ENCODE measurements at places on chromosomes 4 and X. TPM values are rescaled to one million over a fixed set of nuclear protein-coding genes. Genes with fewer than 3 reads are reported as not detected.

GRCh38 chr4:110854021-110854678 lies 231.3 kb upstream of the PITX2 start:
- DNase-seq = peak; percentile 44

WNK3 gene
- total RNA-seq = 6.7 TPM

DNA sequence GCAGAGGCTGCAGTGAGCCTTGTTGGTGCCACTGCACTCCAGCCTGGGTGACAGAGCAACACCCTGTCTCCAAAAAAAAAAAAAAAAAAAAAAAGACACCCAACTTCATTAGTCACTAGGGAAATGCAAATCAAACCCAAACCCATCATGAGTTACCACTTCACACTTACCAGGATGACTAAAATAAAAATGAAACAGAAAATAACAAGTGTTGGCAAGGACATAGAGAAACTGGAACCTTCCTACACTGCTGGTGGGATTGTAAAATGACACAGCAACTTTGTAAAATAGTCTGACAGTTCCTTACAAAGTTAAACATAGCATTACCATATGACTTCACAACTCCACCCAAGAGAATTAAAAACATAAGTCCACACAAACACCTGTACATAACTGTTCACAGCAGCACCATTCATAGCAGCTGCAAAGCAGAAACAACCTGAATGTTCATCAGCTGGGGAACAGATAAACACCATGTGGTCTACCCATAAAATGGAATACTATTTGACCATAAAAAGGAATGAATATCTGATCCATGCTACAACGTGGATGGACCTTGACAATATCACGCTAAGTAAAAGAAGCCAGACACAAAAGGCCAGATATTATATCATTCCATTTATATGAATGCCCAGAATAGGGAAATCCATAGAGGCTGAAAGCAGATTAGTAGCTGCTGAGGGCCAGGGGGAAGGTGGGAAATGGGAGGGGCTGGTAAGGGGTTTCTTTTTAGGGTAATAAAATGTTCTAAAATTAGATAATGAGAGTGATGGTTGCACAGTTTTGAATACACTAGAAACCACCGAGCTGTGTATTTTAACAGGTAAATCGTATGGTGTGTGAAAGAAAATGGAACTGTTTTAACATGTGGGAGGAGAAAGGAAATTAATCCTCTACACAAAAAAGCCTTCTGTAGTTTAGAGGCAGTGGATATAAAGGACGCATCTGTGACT lies 18.3 kb downstream of the CD99L2 start:
- DNase-seq = no peak

- DNase-seq = no peak
These were observed 40.3 kb upstream of the NKRF start for GRCh38 chrX:119646515-119646914.

DNA sequence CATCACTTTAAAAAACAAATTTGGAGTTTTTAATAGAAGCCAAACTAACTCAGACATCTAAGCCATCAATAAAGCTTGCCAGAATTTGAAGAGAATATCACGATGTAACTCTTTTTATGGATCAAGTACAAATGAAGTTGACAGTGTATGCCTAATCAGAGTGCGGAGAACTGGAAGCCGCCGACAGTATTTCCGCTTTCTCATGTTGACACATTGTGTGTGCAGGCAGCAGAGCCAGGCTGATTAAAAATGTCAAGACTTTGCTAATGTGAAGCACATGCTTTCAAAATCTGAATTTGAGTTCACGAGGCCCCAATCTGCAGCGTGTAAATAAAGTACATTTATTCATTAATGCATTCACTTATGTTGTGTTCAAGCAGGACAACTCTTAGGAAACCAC lies 161.2 kb downstream of the TENM3 start:
- no peak for DNase-seq

IBSP gene
- not detected for total RNA-seq

AFM gene
- not detected for total RNA-seq

- DNase-seq = peak; percentile 26
These were observed 71.8 kb downstream of the SUPT20HL2 start for GRCh38 chrX:24241822-24242648.

- DNase-seq = no peak
These were observed 139.2 kb upstream of the ANKRD50 start for GRCh38 chr4:124851741-124852140.

DNA sequence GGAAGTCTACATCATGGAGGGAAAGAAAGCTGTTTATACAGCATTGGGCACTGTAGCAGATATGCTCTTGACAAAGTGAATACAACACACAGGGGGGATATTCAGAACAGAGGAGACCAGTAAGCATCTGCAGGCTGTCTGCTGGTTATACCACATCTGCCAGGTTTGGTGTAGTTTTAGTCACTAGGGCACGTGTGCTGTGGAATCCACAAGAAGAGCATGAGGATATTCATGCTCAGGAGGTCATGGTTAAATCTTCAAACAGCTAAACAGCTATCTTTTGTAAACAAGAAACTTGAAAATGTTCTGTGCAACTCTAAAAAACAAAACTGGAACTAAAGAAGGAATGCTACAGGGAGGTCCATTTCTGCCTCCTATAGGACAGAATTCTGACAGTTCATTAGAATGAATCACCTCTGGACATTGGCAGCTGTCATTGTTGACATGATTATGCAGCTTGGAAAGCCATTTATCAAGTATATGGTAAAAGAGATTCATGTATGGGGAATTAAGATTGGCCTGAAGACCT lies 175.8 kb downstream of the RCHY1 start:
- DNase-seq = no peak

USP17L22 gene
- total RNA-seq = not detected

DUX4 gene
- not detected for total RNA-seq

DNA sequence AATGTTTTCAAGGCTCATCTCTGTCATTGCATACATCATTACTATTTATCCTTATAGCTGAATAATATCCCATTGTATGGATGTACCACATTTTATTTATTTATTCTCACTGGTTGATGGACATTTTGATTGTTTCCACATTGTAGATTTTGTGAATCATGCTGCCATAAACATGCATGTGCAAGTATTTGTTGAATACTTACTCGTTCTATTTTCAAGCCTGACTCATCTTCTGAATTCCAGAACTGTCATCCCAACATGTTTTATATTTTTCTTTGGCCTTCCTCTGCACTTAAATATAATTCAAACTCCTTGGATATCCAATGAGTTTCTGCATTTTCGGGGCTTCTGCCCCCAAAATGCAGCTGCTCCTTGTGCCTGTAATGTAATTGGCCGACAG lies 77.6 kb downstream of the MXRA5 start:
- no peak for DNase-seq

ANKRD50 gene
- 20.1 TPM for total RNA-seq

DNA sequence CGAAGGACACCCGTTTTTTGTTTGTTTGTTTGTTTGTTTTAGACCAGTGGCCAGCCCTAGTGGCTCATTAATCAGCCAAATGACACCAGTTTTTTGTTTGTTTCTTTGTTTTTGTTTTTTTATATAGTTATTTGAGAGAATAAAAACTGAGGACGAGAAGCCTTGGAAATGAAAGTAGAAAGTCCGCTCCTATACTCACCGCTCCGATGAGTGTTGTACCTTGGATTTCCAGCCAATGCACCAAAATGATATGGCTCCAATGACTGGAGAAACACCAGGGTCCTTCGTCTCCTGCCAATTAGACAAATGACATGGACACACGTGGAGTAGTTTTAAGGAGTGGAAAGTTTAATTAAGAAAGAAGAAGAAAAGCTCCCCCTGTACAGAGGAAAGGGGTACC lies 87.9 kb downstream of the ZXDA start:
- DNase-seq = no peak

CXCL11 gene
- 1.2 TPM for total RNA-seq

C4orf51 gene
- total RNA-seq = not detected

GUCY1A1 gene
- 59.1 TPM for total RNA-seq

DNA sequence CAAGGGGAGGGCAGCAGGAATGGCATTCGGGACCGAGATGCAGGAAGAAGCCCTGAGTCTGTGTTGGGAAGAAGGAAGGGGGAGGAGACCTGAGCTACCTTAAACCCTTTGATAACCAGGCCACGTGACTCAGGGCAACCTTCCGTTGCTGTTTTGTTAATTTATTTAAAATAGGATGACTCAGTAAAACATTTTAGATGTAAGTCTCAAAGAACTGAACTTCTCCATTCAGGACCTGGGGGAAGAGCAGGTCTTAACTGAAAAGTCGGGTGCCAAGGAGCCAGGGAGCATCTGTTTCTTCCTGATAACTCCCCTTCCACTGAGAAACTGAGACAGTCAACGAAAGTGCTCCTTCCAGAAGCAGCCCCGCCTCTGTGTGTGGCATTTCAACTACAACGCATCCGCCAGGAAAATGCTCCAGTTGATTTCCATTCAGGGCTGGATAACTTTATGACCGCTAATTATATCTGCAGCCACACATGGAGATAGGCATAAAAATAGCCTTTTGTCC lies 88.0 kb downstream of the IRF2 start:
- DNase-seq = peak; percentile 50

- DNase-seq = no peak
These were observed 75.3 kb upstream of the RAPGEF2 start for GRCh38 chr4:159027535-159027934.

DNA sequence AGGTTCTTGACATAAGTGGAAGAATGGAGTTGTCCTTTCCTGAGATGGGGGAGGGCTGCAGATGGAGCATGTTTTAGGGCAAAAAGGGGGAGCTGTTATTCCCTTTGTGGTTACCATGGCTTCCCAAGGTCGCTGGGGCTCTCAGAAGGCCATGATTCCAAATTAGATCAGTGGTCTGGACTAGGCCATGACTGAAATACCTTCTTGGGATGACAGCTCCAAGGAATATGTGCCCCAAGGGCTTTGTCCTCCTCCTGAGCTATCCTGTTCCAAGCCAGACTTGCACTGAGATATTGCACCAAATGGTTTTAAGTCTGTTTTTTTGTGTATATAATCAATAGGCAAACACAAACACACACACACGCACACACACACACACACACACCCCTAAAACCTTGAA lies 3.0 kb upstream of the RBPJ start:
- DNase-seq = no peak

GRCh38 chr4:89324671-89325070 lies 17.1 kb upstream of the GPRIN3 start:
- peak; percentile 91 for DNase-seq

- no peak for DNase-seq
These were observed 35.6 kb upstream of the SFRP2 start for GRCh38 chr4:153824501-153824900.

GRCh38 chrX:118679290-118679689 lies 48.1 kb upstream of the IL13RA1 start:
- no peak for DNase-seq

GRCh38 chrX:87874043-87874442 lies 356.4 kb downstream of the KLHL4 start:
- DNase-seq = no peak

MAGED2 gene
- 213 TPM for total RNA-seq

MBNL3 gene
- total RNA-seq = 9.4 TPM

DNA sequence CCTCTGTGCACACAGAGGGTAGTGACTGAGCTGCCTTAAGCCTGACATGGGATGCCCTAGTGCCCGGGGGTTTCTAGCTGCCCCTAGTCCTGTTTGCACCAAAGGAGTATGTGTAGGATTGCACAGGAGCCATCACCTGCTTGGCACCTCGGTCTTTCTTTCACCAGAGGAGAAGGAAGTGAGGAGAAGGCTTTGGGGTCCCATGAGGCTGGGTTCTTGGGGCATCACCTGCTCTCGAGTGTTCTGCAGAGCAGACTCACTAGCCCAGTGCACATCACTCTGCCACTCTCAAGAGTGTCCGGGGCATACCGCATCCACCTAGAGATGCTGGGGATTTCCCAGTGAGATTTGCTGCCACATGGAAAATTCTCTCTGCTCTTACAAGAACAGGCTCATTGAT lies 40.5 kb upstream of the GPR78 start:
- DNase-seq = no peak

DNA sequence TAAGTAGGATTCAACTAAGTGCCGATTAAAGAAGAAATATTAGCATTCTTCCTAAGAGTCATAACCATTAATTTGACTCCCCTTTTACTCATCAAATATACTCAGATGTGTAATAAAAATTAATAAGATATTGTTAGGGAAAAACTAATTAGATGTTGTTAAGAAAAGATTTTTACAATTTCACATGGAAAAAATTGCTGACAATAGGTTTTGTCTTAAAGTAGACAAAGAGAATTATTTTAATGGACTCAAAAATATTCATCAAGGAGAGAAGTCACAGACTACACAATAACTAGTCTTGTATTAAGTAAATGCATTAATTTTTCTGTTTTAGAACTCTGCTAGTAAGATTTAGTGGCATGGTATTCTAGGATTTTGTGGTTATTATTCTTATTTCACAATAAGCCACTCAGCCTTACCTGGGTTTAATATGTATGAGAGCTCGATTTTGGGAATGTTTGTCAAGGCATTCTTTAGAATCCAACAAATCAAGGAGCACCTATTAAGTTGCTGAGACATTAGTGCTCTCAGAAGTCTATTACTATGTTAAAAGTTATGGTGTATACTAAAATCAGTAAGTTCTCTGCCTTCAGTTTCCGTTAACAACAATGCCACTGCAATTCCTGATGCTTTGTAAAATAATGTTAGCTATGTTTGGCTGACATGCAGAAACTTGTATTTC lies 110.2 kb upstream of the UGT8 start:
- peak; percentile 11 for DNase-seq

DNA sequence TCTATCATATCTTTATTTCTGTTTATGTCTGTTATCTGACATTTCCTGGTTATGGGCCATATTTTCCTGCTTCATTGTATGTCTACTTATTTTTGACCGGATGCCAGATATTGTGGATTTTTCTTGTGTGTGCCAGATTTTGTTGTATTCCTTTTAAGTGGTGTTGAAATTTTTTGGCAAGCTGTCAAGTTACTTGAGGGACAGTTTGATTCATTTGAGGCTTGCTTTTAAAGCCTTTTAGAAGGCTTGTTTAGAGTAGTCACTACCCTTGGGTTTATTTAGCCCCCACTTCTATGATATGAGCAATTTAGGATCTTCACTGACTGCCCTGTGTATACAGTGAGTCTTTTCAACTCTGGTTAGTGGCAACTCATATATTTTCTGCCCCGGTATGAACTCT lies 29.2 kb upstream of the NPY2R start:
- peak; percentile 33 for DNase-seq

GRCh38 chr4:135508006-135508714 lies 1306.6 kb upstream of the PABPC4L start:
- DNase-seq = peak; percentile 87

DNA sequence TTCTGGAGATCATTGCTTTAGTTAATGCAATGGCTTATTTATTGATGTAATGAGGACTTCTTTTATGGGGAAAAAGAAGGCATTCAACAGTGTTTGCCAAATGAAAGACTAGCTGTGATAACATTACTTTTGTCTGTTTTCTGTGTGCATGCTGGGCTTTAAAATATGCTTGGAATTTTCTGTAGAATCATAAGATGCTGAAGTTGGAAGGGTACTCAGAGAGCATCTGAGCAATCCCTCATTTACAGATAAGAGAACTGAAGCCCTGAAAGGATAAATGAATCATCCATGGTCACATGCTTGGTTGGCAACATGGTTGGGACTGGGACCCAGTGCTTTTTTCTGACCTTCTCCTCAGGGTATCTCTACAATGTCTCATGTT lies 31.4 kb upstream of the PITX2 start:
- no peak for DNase-seq

DNA sequence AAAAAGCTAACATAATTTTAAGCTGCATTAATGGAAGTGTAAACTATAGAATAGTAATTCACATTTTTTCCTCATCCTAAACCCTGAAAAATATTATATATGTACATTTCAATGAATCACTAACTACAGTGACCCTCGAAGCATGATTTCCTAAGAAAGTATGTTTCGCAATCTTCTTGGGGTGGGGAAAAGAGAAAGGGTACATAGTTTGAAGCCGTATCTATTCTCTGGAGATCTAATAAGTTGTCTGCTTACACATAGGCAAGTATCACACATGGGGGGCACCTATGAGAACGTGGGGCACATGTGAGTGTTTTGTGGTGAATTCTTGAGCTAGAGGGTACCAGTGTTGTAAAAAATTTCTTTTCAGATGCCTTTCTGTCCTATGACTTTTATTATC lies 71.2 kb downstream of the JADE1 start:
- no peak for DNase-seq

All from renal cortical epithelial cell (primary cell).